Muscle of leg (tissue), 16 donors: ENCODE measurements at places on chromosomes 2 and 18.
A peak's percentile ranks its signal among the peaks of the same experiment; 100 is the strongest.

DNA sequence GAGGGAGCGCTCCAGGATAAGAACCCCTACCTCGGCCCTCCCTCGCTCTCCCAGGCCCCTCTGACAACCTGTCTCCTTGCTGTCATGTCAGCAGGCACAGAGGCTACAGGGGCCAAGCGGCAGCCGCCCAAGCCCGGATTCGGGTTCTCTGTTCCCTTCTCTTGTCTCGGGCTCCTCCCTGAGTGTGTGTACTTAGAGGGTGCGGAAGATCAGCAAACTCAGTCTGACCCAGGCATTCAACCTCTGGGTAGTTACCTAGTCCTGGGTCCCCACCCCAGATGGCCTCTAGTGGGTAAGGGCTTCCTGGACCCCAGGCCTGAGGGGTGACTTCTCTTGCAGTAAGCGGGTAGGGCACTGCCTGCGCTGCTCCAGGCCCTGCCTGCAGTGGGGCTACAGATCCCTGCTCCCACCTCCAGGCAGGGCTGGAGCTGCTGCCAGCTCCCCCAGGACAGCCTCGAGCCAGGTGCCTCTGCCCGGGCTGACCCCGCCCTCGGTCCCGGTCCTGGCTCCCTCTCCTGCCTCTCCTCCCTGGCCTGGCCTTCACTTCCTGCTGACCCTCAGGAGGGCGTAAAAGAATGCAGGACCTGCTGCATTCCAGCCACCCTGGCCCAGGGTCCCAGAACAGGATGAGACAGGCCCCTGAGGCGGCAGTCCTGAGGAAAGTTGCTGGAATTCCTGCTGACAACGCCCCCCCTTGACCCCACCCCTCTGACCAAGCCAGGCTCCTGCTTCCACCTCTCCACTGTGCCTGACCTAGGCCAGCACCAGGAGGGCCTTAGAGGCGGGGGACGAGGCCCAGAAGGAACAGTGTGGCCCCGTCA lies 22.0 kb downstream of the GPC1 start:
- DNase-seq = no peak

DNA sequence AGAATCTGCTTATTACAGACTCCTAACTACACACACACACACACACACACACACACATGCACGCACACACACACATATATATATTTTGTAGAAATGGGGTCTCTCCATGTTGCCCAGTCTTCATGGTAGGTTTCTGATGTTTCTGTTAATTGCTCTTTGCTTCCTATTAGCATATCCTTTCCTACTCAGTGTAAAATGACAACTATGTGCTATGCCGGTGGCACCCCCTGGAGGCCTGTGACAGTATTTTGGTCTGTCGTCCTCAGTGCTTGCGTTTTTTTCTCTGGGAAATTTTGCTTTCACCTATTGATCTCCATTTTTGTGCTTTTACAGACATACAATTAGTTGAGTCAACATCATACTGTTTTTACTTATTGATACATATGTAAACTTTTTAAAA lies 322.1 kb downstream of the LRRTM1 start:
- DNase-seq = no peak

GRCh38 chr2:124975224-124975623 lies 950.1 kb downstream of the CNTNAP5 start:
- DNase-seq = no peak

DNA sequence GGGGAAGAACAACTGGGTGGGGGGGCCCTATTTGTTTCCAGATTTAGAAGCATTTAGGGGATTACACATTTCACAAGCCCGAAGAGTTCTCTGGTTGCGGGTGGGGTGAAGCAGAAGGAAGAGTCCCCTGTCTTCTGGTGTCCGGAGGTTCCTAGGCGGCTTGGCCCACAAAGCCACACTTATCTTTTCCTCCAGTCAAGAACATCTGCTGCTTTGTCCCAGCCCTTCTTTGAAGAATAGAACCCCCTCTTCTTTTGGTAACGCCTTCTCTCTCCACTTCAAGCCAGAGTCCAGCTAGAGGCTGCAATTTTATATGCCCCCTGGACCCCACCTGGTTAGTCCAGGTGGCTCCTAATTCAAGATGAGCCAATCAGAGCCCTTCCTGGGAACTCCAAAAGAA lies 15.8 kb downstream of the BOLA3 start:
- DNase-seq = no peak

DNA sequence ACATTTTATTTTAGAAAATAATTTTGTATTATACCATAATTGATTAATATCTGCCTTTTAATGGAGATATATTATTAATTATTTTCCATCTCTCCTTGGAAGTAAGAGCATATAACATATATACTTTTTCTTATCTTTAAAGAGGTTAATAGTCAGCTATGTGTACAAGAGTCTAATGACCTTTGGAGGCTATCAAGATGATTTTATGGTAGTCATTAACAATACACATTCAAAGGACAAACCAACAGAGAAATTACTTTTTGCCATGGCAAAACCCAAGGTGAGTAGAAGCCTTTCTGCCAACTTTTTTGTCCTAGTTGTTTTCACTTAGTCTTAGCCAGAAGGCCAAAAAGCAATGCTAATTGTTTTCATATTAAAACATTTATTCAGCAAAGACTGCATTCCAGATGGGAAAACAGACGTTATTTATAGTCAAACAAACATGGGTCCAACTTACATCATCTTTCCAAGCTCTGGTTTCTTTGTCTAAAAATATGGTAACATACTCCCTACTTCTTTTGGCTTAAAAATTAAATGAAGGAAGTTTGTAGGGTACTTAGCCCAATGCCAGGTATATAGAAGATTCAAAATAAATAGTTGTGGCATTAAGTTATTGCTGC lies 9.6 kb upstream of the DYNC2LI1 start:
- DNase-seq = peak; percentile 35

- DNase-seq = no peak
Observed at GRCh38 chr2:105358593-105358992, 21.3 kb downstream of the C2orf49 start.
